Keratinocyte (primary cell): ENCODE measurements at places on chromosomes 4 and X. TPM values are rescaled to one million over a fixed set of nuclear protein-coding genes. Genes with fewer than 3 reads are reported as not detected.
A peak's percentile ranks its signal among the peaks of the same experiment; 100 is the strongest.

DNA sequence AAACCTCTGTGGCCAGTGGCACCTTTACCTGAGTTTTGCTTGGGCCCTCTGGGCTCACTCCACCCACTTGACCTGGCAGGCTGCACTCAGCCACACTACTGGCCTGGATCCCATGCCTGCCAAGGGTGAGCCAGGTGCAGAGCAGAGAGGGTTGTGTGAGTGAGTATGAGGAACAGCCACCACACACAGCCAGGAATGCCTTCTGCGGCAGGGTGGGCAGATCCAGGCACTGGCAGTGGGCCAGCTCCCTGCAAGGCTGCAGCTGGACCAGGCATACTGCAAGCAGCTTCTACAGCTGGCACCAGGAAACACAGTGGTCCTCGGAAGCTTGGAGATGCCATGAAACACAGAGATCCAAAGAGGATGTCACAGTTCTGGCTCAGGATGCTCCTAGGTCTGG is 570.1 kb upstream of the ACTRT1 start:
- DNase-seq, result no peak

GRCh38 chrX:111543212-111543741 is 31.8 kb downstream of the SERTM2 start:
- DNase-seq, result no peak

GRCh38 chrX:33211356-33212260 is at the start of gene DMD:
DMD (minus strand) TSS chrX:33211549; CDS start chrX:33211312, 237 bp downstream.
- no peak for DNase-seq

DNA sequence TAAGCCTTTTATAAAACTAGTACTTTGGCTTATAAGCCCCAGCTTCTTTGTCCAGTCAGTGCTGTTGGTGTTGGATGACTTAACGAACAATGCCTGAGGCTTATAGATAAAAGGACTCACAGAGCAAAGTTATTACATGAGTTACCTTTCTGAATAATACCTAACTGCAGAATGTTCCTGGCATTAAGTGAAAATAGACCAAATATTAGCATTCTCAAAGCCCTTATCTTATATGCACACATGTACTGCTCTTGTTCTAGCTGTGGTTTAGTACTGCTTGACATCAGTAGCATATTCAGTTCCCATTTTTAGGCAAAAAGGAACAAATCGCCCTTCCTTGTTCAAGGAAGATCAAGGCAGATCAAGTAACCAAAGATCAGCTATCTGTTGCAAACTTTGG is 131.6 kb downstream of the ZNF330 start:
- DNase-seq, result no peak

DNA sequence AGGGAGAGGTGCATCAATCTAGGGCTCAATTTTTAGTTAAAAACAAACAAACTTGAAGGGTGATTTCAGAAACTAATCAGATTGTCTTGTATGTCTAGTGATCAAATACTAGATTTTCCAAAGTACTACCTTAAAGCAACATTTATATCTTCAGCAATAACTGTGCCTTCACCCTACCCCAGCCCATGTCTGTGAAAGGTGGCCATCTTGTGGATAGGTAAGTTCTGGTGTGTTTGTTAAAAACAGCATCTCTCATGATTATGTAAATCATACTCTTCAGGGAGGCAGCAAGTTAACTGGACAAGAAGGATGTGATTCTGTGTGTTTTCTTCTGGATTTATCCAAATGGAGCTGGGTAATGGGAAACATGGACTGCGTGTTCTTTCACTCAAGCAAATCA is 81.4 kb upstream of the ACSL1 start:
- no peak for DNase-seq

- peak; percentile 93 for DNase-seq
These were observed 36.3 kb downstream of the MGARP start for GRCh38 chr4:139243448-139244365.

Gene TRIM60
- not detected in 3 replicates for polyA plus RNA-seq

Gene SSX1
- not detected in 3 replicates for polyA plus RNA-seq

Gene FAM9C
- not detected in 3 replicates for polyA plus RNA-seq

Gene GPR34
- not detected in 3 replicates for polyA plus RNA-seq
